ENCODE measurements at places on chromosomes 5 and 9.

GRCh38 chr5:36607114-36607571 lies 737 bp downstream of the SLC1A3 start:
- no peak for DNase-seq
- H3K4me3 ChIP-seq, result peak overlapping the region; percentile 75
- H3K27me3 ChIP-seq, result peaks cover 64% of the 10 kb centered on the region

- H3K36me3 ChIP-seq, result peaks cover 71% of the 10 kb centered on the region
- no peak for DNase-seq
- H3K27ac ChIP-seq, result no peak overlapping the region
- no peaks in the 10 kb centered on the region for H3K27me3 ChIP-seq
Observed at GRCh38 chr5:43627028-43627427, 24.0 kb downstream of the NNT start.

DNA sequence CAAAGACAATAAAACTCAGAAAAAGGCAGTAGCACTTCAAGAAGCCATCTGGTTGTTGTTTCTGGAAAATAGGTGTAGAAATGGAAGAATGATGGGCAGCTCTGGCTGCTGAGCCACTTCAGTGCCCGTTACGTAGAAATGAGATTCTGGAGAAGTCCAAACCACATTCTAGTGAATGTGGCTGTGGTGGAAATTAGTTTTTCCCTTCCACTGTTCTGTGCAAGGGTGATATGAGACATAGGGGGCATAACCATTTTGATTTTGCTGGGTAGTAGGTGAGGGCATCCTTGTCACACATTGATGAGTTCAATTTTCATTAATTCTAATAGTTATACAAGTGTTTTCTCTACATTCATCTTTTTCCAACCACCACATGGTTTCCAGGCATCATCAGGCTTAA lies 275.1 kb downstream of the MCTP1 start:
- H3K27ac ChIP-seq, result no peak overlapping the region
- no peak for DNase-seq
- no peaks in the 10 kb centered on the region for H3K36me3 ChIP-seq
- H3K4me1 ChIP-seq, result no peaks in the 10 kb centered on the region
- no peak overlapping the region for H3K4me3 ChIP-seq

GRCh38 chr5:113230711-113231652 lies 203.8 kb downstream of the TSSK1B start:
- no peaks in the 10 kb centered on the region for H3K36me3 ChIP-seq
- H3K4me3 ChIP-seq, result no peak overlapping the region
- H3K27ac ChIP-seq, result no peak overlapping the region
- H3K27me3 ChIP-seq, result no peaks in the 10 kb centered on the region

DNA sequence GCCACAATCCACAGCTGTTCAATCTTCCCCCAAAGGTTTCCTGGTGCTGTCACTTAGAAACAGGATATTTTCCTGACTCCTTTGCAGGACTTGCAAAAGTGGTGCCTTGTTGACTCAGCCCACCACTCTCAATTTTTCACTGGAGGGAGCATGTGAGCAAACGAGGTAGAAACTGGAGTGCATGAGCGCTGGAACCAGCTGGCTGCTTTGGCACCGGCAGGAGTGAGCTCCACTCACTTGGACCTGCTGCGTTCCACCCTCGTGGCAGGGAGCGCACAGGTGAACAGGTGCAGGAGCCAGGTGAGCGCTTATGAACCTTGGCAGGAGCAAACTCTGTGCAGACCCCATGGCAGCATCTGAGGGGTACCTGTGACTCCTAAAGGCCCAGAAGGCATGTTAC lies 364.1 kb upstream of the RORB start:
- no peaks in the 10 kb centered on the region for H3K27me3 ChIP-seq
- no peak overlapping the region for H3K27ac ChIP-seq
- no peaks in the 10 kb centered on the region for H3K4me1 ChIP-seq

- H3K36me3 ChIP-seq, result no peaks in the 10 kb centered on the region
- DNase-seq, result no peak
- no peaks in the 10 kb centered on the region for H3K4me1 ChIP-seq
- H3K27ac ChIP-seq, result no peak overlapping the region
- no peak overlapping the region for H3K4me3 ChIP-seq
- no peaks in the 10 kb centered on the region for H3K27me3 ChIP-seq
Observed at GRCh38 chr5:93252165-93252564, 328.9 kb downstream of the NR2F1-AS1 start.

- no peaks in the 10 kb centered on the region for H3K36me3 ChIP-seq
- H3K4me1 ChIP-seq, result peaks cover 7% of the 10 kb centered on the region
- DNase-seq, result no peak
- no peak overlapping the region for H3K27ac ChIP-seq
- H3K27me3 ChIP-seq, result peaks cover 58% of the 10 kb centered on the region
Observed at GRCh38 chr9:847505-847904, 6.0 kb downstream of the DMRT1 start.

GRCh38 chr5:36688722-36689121 lies 82.3 kb downstream of the SLC1A3 start:
- no peak overlapping the region for H3K27ac ChIP-seq
- no peak for DNase-seq
- peaks cover 41% of the 10 kb centered on the region for H3K27me3 ChIP-seq
- no peak overlapping the region for H3K4me3 ChIP-seq
- H3K4me1 ChIP-seq, result peaks cover 18% of the 10 kb centered on the region

GRCh38 chr5:96936431-96937320 lies 796 bp downstream of the LNPEP start:
- DNase-seq, result peak; percentile 66
- H3K27ac ChIP-seq, result peak overlapping the region; percentile 95
- H3K4me3 ChIP-seq, result peak overlapping the region; percentile 94
- peaks cover 74% of the 10 kb centered on the region for H3K4me1 ChIP-seq

GRCh38 chr9:87320146-87320884 lies 177.4 kb upstream of the DAPK1 start:
- no peaks in the 10 kb centered on the region for H3K4me1 ChIP-seq
- no peak overlapping the region for H3K4me3 ChIP-seq
- H3K27me3 ChIP-seq, result peaks cover 2% of the 10 kb centered on the region
- no peak for DNase-seq
- no peak overlapping the region for H3K27ac ChIP-seq

GRCh38 chr5:178651046-178651810 lies 24.4 kb upstream of the CLK4 start:
- no peaks in the 10 kb centered on the region for H3K36me3 ChIP-seq

DNA sequence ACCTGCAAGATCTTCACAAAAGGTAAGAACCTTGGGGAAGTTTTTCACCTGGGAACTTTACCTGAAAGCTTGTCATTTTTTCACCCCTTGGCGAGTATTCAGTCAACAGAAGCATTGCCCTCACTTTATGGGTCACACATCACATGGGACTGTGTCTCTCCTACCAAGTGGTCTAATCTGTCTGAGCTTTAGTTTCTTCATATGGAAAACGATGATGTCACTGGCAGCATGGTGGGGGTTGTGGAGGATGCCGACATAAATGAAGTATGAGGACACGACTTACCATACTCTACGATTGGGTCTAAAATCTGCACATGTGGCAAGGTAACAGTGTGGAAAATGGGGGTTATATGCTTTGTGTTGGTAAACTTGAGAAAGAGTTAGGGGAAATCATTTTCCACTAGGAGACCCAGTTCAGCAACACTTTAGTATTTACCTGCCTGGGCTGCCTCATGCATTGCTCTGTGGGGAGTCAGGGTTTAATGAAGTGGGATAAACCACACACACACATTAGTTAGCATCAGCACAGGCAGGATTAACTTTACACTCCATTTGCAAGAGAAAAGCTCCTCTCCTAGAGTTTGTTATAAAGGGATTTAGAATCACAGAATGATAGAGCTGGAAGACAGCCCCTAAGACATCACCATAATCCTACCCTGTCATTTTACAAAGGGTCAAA lies 19.8 kb upstream of the PAX5 start:
- H3K27ac ChIP-seq, result no peak overlapping the region
- H3K4me1 ChIP-seq, result no peaks in the 10 kb centered on the region
- DNase-seq, result no peak
- H3K4me3 ChIP-seq, result no peak overlapping the region

DNA sequence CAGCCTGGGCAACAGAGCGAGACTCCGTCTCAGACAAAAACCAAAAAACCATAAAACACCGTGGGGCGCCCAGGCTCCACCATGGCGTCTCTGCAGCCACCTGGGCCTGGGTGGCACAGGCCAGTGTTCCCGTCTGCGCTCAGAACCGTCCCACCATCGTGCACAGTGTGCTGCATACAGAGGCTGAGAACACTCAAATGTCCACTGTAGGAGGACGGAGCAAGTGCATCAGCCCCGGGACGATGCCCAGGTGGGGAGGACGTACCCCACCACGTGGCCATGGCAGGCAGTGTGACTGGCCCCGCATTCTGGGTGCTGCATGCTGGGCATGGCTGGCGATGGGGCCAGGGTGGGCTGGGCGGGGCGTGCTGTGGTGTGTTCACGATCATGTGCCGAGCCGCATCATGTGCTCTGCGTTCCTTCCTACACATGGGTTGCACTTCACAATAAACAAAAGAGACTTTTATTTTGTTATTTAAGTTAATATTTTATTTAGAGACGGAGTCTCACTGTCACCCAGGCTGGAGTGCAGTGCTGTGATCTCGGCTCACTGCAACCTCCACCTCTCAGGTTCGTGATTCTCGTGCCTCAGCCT lies 37.8 kb downstream of the EXD3 start:
- H3K4me3 ChIP-seq, result no peak overlapping the region
- no peak overlapping the region for H3K27ac ChIP-seq
- H3K27me3 ChIP-seq, result no peaks in the 10 kb centered on the region
- no peak for DNase-seq
- no peaks in the 10 kb centered on the region for H3K36me3 ChIP-seq

- H3K36me3 ChIP-seq, result peaks cover 24% of the 10 kb centered on the region
- no peak overlapping the region for H3K4me3 ChIP-seq
- peaks cover 2% of the 10 kb centered on the region for H3K4me1 ChIP-seq
- H3K27ac ChIP-seq, result no peak overlapping the region
- H3K27me3 ChIP-seq, result no peaks in the 10 kb centered on the region
- DNase-seq, result no peak
Observed at GRCh38 chr9:116589392-116590354, 97.4 kb upstream of the TRIM32 start.

DNA sequence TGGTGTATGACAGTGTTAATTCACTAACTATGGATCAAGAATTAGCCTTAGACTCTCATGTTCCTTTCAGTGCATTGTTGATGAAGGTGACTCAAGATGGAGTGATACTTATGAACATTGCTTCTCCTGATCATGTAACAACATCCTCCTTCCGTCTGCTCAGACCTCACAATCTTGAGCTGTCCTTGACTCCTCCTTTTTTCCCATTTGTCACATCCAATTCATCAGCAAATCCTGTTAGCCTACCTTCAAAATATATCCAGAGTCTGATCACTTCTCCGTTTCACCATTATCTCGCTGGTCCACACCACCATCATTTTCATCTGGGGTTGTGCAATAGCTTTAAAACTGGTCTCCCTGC lies 9.2 kb upstream of the SEMA6A start:
- DNase-seq, result no peak
- peaks cover 47% of the 10 kb centered on the region for H3K27me3 ChIP-seq
- no peaks in the 10 kb centered on the region for H3K4me1 ChIP-seq
- no peak overlapping the region for H3K4me3 ChIP-seq

DNA sequence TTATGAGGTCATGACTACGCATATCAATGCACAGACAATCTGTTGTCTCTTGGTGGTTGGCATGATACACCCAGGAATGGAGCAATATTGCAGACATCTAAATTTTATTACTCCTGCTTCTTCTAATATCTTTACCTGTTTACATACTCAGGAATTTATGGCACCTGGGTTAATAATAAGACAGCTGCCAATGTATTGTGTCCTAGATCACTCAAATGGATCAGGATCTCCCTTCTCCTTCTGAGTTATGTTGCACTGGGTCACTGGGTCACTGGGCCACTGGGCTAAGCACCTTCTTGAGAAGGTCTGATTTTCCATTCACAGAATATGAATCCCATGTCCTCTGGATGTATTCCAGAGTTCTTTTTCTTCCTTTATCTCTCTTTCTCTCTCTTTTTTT lies 41.8 kb downstream of the CCL28 start:
- H3K27me3 ChIP-seq, result no peaks in the 10 kb centered on the region
- no peak for DNase-seq
- H3K27ac ChIP-seq, result no peak overlapping the region
- H3K36me3 ChIP-seq, result peaks cover 23% of the 10 kb centered on the region

DNA sequence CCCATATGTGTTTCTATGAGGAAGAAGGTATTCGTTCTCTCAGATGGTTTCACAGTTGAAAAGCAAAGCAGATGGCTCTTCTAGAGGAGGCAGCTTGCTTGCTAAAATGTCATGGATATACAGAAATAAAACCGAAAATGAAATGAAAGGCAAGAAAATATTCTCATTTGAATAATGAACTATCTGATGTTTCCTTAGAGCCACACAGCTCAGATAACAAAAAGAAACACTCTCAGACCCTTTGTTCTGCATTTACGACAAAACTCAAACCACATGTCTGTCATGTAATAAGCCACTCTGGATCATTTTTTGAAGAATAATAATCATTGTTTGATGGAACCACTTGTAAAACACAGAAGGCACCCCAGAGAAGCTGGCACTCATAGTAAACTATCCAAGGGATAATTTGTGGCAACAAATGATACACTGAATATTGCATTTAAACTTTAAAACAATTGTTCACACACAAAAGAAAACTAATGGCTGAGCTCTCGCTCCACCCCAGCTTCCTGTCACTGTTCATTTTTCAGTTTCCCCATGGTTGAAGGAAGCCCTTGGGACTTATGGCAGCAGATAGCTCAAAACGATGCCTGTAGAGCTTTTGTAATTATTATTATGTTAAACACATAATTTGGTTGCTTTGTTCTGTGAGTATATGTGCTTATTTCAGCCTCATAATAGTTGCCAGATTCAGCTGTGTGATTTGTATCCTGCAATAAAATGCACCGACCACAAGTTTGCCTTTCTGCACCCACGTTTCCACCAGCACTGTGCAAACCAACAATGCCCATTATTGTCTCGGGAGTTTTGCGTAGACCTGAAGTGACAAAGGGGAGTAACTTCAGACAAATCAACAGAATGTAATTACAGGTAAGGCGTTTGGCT lies 256.0 kb downstream of the TMEM167A start:
- H3K27ac ChIP-seq, result peak overlapping the region; percentile 48
- H3K4me1 ChIP-seq, result peaks cover 26% of the 10 kb centered on the region
- no peaks in the 10 kb centered on the region for H3K36me3 ChIP-seq
- H3K4me3 ChIP-seq, result no peak overlapping the region
- no peaks in the 10 kb centered on the region for H3K27me3 ChIP-seq
- DNase-seq, result no peak
